ENCODE measurements at places on chromosomes 7 and 10. TPM values are rescaled to one million over a fixed set of nuclear protein-coding genes. Genes with fewer than 3 reads are reported as not detected.

DNA sequence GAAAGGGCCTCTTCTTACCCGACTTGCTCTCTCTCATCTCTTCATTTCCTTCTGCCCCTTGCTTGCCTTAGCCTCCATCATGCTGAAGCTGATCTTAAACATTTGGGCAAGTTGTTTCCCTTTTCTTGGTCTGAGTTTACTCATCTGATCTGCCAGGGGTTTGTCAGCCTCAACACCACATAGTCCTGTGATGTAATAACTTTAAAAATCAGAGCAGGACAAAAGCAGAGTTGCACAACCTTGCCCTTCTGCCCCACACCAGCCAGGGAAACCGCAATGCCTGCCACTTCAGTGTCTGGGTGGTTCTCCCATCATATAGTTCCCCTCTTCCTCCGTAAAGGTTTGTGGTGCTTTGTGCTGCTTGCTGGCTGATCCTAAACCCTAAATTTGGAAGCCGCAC, 9.9 kb upstream of the LIPM start:
- peaks cover 9% of the 10 kb centered on the region for H3K27me3 ChIP-seq
- DNase-seq, result peak; percentile 47
- H3K36me3 ChIP-seq, result no peaks in the 10 kb centered on the region
- peak overlapping the region; percentile 18 for H3K27ac ChIP-seq
- H3K4me1 ChIP-seq, result peaks cover 18% of the 10 kb centered on the region
- no peak overlapping the region for H3K4me3 ChIP-seq

DNA sequence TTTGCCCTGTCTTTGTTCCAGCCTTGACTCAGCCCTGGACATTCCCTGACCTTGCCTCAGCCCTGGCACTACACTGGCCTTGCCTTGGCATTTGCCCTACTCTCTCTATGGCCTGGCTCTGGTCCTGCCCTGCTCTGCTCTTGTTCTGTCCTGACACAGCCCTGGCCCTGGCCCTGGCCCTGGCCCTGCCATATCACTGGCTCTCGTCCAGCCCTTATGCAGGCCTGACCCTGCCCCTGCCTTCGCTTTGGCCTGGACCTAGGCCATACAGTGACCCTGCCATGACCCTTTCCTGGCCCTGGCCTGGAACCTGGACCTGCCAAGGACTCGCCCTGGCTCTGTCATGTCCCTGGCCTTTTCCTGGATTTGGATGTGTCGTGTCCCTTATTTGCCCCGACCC, 646.0 kb downstream of the ZNF37A start:
- H3K27me3 ChIP-seq, result no peaks in the 10 kb centered on the region
- H3K27ac ChIP-seq, result no peak overlapping the region
- no peaks in the 10 kb centered on the region for H3K4me1 ChIP-seq
- no peak overlapping the region for H3K4me3 ChIP-seq

DNA sequence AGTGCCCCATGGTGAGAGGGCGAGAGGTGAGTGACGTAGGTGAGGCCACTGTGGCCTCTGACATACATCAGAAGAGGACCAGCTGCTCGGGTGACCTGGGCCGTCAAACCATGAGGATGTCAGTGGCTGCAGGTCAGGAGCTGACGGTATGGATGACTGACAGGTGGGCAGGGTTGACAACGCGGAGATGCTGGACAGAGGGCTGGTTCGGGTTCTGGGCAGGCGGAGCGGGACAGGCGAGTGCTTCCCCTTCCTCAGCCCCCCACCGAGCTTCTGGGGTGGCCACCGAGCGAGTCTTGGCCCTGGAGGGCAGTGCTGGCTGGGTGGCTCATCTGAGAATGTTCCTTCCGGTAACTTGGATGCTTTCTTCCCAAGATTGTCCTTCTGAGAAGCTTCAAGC, 91.8 kb downstream of the ACTR3B start:
- no peak overlapping the region for H3K27ac ChIP-seq
- DNase-seq, result no peak
- H3K36me3 ChIP-seq, result peaks cover 5% of the 10 kb centered on the region
- no peaks in the 10 kb centered on the region for H3K27me3 ChIP-seq
- H3K4me1 ChIP-seq, result no peaks in the 10 kb centered on the region

DNA sequence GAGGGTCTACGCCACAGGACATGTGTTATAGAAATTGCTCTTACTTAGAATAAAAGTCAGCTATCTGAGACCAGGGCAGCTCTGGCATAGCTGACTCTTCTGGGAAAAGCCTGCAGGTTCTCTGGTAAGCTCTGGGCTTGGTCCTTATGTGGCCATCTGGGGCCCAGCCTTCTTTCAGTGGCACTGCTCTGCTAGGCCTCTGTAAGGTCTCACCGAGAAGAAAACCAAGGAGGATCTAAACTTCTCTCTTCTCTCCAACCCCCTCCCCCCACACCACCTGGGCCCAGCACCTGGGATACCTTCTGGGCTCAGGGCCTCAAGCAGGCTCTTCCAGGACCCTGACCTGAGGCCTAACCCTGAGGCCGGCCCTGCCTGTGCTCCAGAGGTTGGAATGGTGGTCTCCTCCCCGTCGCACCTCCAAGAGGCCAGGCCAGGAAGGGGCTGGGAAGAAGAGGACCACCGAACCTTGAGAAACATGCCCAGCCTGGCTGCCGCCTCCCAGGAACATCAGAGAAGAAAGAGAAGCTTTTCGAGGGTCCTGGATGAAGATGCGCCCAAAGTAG, 323.6 kb downstream of the GFRA1 start:
- no peak for DNase-seq
- no peaks in the 10 kb centered on the region for H3K4me1 ChIP-seq
- H3K27ac ChIP-seq, result no peak overlapping the region
- no peaks in the 10 kb centered on the region for H3K36me3 ChIP-seq
- no peak overlapping the region for H3K4me3 ChIP-seq

- no peak for DNase-seq
- H3K36me3 ChIP-seq, result peaks cover 6% of the 10 kb centered on the region
- no peaks in the 10 kb centered on the region for H3K27me3 ChIP-seq
- no peak overlapping the region for H3K27ac ChIP-seq
- H3K4me1 ChIP-seq, result no peaks in the 10 kb centered on the region
Observed at GRCh38 chr10:122295451-122295809, 24.3 kb downstream of the BTBD16 start.

GRCh38 chr10:101097881-101098280, 33.2 kb upstream of the TLX1 start:
- no peak for DNase-seq
- no peaks in the 10 kb centered on the region for H3K36me3 ChIP-seq
- H3K27me3 ChIP-seq, result peaks cover 54% of the 10 kb centered on the region
- H3K4me3 ChIP-seq, result no peak overlapping the region

GRCh38 chr7:70306173-70306572, 707.9 kb downstream of the AUTS2 start:
- no peaks in the 10 kb centered on the region for H3K4me1 ChIP-seq
- no peaks in the 10 kb centered on the region for H3K36me3 ChIP-seq
- no peak overlapping the region for H3K4me3 ChIP-seq
- DNase-seq, result no peak
- H3K27ac ChIP-seq, result no peak overlapping the region

DNA sequence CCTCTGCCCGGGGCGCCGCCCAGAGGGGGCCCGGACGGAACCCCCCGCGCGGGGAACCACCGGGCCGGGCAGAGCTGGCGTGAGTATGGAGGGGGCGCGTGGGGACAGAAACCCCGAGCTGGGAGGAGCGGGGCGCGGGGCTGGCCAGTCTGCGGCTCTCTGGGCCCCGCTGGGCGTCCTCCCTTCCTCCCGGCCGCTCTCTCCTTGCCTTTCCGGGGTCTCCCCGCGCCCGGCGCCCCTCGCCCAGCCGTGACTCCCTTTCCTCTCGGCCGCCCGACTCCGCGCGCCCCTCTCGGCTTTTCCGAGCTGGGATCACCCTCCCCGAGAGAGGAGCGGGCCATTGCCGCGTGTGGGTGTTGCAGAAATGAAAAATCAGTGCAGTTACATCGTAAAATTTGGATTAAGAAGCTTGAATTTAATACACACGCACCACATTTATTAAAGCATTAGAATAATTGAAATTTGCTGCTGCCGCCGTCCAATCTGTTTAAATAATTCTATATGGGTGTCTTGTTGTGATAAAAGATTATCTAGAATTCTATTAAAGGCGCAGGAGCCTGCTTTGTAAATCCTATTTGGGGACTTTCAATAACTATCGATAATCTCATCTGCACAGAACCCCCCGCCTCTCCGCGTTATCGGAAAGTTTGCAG, 9.1 kb downstream of the UNCX start:
- DNase-seq, result no peak
- peaks cover 100% of the 10 kb centered on the region for H3K27me3 ChIP-seq
- H3K4me1 ChIP-seq, result no peaks in the 10 kb centered on the region
- no peak overlapping the region for H3K27ac ChIP-seq
- no peaks in the 10 kb centered on the region for H3K36me3 ChIP-seq

- peaks cover 5% of the 10 kb centered on the region for H3K36me3 ChIP-seq
- no peak overlapping the region for H3K4me3 ChIP-seq
- peaks cover 8% of the 10 kb centered on the region for H3K4me1 ChIP-seq
- no peak overlapping the region for H3K27ac ChIP-seq
- no peak for DNase-seq
Observed at GRCh38 chr7:139647814-139648390, 124.4 kb downstream of the CLEC2L start.

DNA sequence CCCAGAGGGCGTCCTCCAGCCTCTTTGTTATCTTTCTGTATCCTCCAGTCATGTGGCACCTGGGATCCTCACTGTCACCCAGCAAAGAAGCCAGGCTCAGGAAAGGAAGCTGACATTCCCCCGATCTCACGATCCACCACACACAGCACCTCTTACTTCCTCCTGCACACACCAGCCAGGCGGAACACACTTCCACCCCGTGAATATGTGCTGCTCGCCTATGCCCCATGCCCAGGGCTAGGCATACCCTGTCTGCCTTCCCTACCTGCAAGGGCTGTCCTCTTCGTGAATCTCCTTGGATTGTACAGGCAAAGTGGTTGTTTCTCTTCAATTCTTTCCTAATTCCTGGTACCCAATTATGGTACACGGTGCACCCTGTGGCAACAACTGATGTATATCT, 191.0 kb downstream of the TNS3 start:
- peaks cover 7% of the 10 kb centered on the region for H3K4me1 ChIP-seq
- DNase-seq, result no peak
- H3K4me3 ChIP-seq, result no peak overlapping the region
- H3K27ac ChIP-seq, result no peak overlapping the region
- peaks cover 9% of the 10 kb centered on the region for H3K36me3 ChIP-seq

GRCh38 chr10:122029499-122030199, 40.7 kb downstream of the TACC2 start:
- H3K27me3 ChIP-seq, result no peaks in the 10 kb centered on the region
- no peak overlapping the region for H3K4me3 ChIP-seq
- H3K36me3 ChIP-seq, result no peaks in the 10 kb centered on the region
- no peak overlapping the region for H3K27ac ChIP-seq

- DNase-seq, result no peak
- H3K27ac ChIP-seq, result no peak overlapping the region
- peaks cover 12% of the 10 kb centered on the region for H3K27me3 ChIP-seq
- no peak overlapping the region for H3K4me3 ChIP-seq
- H3K36me3 ChIP-seq, result no peaks in the 10 kb centered on the region
- H3K4me1 ChIP-seq, result no peaks in the 10 kb centered on the region
Observed at GRCh38 chr10:18094793-18095192, 45.4 kb upstream of the CACNB2 start.

Gene INMT
- not detected for total RNA-seq

Gene FRMPD2
- 1.9 TPM for total RNA-seq

Gene RHOBTB1
- total RNA-seq, result 10.2 TPM

Gene ANKRD1
- 6.2 TPM for total RNA-seq

Gene ATG9B
- 7.9 TPM for total RNA-seq
